ENCODE measurements at places on chromosomes 6 and 20.

- no peak for DNase-seq
These were observed 40.1 kb downstream of the CDH22 start for GRCh38 chr20:46268131-46268614.

GRCh38 chr20:3929713-3930060 is 40.5 kb downstream of the PANK2 start:
- no peak for DNase-seq

DNA sequence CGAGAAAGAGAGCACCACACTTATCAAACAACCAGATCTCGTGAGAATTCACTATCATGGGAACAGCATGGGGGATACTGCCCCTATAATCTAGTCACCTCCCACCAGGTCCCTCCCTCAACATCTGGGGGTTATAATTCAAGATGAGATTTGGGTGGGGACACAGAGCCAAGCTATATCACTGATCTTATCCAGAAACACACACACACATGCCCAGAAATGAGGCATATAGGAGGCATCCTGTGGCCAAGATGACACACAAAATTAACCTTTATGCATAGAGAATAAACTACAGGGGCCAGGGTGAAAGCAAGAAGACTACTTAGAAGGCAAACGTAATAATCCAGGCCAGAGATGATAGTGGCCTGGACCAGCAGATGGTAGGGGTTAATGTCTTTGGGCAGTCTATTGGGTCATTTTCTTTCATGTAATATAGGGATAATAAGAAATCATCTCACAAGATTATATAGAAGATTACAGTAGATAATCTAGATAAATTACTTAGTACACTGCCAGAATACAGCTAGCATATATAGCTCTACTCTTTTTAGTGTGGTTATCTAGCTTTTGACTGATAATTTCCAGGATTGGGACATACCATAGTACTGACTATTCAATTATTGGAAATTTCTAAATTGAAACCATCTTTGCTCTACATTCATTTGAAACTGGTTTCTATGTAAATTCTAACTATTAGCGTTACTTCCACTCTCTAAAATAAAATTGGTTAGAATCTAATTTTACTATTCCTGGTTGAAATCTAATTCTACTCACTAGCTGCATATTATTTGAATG is 20.0 kb downstream of the RNF144B start:
- no peak for DNase-seq

DNA sequence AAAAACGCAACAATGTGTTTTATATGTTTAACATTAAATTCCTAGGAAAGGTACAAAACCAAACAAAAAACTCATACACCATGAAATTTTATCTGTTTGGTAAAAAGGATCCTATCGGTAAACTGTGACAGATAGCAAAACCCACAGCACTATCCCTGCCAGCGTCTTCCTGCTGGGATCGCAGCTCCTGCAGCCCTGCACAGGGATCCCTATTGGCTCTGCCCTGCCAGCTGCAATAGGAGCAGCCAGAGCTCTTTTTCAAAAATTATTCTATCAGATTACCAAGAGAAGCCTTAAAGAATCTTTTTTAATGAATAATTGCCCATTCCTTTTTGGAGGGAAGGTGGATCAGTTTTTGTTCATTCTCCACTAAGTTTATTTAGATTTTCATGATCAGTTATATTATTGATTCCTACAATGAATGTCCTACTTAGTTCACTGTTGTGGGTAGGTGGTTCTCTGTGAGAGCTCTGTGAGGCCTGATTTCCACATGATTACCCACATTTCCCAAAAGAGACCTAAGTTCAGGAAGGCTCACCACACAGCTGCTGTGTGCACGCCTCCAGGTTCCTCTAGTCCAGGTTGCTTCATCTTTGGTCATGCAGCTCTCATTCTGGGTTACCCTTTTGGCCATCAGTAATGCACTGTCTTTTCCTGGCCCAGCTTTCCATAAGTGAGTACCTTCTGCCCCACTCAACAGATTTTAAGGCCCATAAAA is 293.8 kb downstream of the FRK start:
- DNase-seq: no peak

DNA sequence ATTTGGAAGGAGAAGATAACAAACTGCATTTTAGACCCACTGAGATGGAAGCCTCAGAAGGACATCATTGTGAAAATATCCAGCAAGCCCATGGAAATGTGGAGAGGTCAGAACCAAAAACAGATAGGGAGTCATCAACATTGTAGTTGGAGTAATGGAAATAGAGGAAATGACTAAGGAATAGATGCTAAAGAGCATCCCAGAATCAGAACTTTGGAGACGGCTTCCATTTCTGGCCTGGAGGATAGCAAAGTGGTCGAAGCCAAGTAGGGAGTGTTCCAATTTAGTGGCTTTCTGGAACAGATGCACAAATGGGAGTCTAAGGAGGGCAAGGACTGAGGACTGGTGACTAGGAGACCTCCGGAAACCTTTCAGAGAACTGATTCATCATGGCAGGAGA is 3.6 kb downstream of the BEND6 start:
- DNase-seq: peak; percentile 54

DNA sequence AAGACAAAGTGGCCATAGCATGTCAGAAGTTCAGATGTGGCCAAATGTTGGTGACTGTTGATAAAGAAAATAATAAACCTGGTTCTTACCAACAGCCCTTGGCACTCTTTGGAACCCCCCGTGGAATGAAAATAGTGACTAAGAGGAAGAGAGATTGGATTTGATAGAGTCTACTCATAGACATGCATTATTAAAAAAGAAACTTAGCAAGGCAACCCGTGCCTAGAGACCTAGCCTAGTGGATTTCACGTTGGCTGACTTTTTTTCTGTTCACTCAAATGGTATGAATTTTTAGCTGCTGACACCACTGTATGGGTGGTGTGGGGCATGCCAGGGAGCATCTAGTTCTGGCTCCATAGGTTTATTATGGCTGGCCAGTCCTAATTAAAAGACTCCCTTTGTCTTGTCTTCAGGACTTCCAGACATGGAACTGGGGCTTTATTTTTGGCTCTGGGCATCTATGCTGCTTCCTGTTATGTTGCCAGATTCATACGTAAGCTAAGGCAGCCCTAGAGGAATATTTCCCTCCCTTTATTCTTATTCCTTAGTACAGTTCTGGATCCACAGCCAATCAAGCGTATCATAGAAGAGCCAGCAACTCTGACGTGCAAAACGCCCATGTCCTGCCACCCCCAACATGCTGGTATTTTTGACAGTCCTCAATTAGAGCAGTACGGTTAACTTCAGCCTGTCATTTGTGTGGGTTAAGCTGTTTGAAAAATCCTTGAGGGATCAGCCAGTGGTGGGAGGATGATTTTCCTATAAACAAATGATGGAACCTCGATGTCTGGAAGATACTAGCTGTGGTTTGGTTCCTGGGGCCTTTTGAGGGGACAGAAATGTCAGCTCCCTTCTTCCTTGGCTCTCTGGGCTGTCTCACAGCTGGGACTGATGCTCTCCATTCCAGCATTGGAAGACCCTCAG is 127.5 kb downstream of the ISM1 start:
- no peak for DNase-seq

GRCh38 chr20:24043294-24043693 is 54.7 kb upstream of the GGTLC1 start:
- no peak for DNase-seq
